ENCODE measurements at places on chromosomes 3 and 15.

- no peak for DNase-seq
Measured at GRCh38 chr15:65945616-65946015, 76.3 kb downstream of the RAB11A start.

DNA sequence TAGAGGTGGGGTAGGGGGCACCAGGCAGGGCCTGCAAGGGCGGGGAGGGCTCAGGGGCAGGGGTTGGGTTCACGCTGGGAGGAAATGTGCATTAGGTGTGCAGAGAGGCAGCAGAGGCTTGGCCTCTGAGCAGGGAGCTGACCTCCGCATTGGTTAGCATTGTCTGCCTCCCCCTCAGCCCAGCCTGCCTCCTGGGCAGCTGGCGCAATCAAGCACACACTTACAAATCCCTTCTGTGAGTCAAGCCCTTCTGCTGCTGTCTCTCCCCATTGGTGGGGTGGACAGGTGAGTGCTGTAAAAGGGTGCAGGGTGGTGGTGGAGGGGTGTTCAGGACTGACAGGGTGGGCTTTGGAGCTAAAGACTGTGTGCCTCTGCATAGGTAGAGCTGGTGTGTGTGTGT lies 9.3 kb downstream of the LOXL1 start:
- DNase-seq = no peak

DNA sequence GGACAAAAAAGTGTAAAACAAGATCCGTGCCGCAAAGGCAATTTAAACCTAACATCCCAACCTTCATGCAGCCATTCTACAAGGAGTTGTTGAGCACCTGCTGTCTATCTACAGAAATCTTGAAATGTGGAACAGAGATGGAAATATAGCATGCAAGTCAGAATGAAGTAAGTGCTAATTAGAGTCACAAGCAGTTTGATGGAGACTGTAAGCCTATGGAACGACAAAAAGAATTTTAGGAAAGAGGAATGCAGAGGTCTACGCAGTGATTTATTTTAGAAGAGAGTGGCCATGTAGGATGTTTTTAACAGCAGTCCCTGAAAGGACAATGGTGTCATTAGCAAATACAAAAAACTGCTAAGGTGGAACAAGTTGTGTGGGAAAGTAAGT lies 851 bp upstream of the DCBLD2 start:
- no peak for DNase-seq

GRCh38 chr3:182795389-182795782 lies 2.1 kb downstream of the ATP11B start:
- no peak for DNase-seq

GRCh38 chr3:27290760-27291159 lies 78.4 kb downstream of the NEK10 start:
- DNase-seq = no peak

DNA sequence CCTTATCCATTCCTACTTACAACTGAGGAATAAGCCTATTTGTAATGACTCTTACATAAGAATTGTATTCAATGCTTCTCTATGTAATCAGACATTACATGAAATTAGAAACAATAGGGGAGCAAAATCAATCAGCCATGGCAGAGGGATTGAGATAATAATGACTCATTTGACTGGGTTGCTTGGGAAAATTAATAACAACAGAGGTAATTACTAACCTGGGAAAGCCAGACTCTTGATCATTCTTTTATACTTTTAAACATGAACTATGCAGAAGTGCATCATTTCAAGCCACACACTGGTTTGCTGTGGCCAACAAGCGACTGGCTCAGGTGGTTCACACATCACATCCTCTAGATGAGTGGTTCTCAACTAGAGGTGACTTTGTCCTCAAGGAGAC lies 126.3 kb upstream of the CRBN start:
- no peak for DNase-seq

- DNase-seq = no peak
Measured at GRCh38 chr3:52186729-52187128, 11.2 kb upstream of the ALAS1 start.

GRCh38 chr15:76151599-76151974 lies 91.8 kb downstream of the TMEM266 start:
- DNase-seq = no peak

DNA sequence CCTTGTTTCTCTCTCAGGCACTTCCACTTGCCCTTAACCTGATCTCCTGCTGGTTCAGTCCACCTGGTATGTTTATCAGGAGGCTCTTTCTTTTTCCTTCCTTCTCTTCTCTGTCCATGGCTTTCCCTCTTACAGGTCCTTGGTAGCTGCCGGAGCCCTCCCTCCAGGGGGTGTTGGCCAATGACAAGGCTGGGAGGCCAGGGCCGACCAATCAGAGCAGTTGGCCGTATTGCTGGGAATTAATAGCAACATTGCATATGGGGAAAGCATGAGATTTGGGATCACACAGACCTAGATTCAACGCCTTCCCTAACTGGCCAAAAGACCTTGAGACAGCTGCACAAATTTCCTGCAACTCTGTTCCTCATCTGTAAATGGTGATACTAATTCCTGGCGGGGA lies 62.4 kb downstream of the CEMIP start:
- no peak for DNase-seq

- DNase-seq = no peak
Measured at GRCh38 chr15:96802611-96803255, 472.2 kb downstream of the NR2F2 start.

DNA sequence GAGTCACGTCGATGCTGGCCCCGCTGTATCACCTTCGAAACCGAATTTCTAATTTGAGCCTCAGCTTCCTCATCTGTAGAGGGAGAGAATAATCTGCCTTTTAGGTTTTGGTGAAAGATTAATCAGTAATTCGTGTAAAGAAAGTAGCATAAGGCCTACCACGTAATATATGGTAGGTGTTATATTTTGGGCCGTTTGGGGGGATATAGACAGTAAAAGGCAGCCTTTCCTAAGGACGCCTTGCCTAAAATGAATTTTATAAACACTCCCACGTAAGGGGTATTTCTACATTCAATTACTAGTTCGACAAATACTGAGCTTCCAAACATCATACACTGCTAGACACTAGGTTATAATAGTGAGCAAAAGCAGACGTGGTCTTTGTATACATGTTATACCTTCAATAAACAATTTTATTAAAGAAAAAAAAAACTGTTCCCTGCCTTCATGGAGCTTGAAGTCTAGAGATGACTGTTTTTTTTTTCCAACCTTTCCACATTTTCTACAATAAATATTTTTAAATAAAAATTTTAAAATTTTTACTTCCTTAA lies 737 bp downstream of the JAGN1 start:
- no peak for DNase-seq

GRCh38 chr3:19213603-19214220 lies 65.4 kb downstream of the KCNH8 start:
- no peak for DNase-seq

- DNase-seq = no peak
Measured at GRCh38 chr15:48976444-48977088, 12.8 kb upstream of the SHC4 start.

DNA sequence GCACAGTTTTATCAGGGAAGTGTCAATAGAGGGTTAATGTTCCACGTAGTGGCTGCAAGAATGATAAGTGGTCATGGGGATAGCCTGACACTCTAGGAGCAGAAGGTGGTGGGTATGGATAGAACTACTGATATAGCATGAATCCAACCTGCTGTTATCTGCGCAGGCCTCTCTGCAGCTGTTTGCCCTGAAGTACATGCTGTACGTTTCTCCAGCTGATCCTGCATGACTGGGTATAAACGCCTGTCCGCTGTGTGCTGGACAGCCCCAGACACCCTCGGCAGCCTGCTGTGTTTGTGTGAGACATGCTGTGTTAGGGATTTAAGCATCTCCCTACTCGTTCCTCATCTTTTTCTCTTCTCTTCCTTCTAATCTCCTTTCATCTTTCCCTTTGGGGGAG lies 87.1 kb downstream of the LPP start:
- no peak for DNase-seq
